ENCODE measurements at places on chromosomes 4 and X. TPM values are rescaled to one million over a fixed set of nuclear protein-coding genes. Genes with fewer than 3 reads are reported as not detected.
A peak's percentile ranks its signal among the peaks of the same experiment; 100 is the strongest.

- DNase-seq = no peak
Measured at GRCh38 chrX:14501327-14501726, 28.0 kb upstream of the GLRA2 start.

RRH gene
- not detected for total RNA-seq

- peak; percentile 58 for DNase-seq
Measured at GRCh38 chr4:99202536-99202935, 16.5 kb downstream of the ADH6 start.

CHRNA9 gene
- not detected for total RNA-seq

STARD8 gene
- total RNA-seq = 1.7 TPM

- no peak for DNase-seq
Measured at GRCh38 chrX:110172215-110172614, 145.7 kb downstream of the AMMECR1 start.

FABP2 gene
- not detected for total RNA-seq

DNA sequence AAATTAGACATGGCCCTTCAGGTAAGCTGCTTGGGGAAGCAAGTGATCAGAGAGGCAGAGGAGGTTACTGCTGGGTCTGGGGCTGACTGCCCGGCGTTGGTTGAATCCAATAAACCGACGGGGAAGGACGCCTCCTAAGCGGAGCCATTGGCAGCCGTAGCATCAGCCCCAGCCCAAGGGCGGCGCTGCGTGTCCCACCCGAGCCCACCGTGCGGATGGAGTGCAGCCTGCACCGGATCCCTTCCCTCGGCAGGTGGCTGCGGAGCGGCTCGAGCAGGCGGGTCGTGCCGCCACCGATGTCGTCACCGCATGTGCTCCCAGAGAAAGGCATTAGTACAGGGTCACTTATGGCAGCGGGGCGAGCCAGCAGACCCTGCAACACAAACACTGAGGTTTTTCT is 82.1 kb downstream of the ALPK1 start:
- DNase-seq = no peak

- DNase-seq = peak; percentile 13
Measured at GRCh38 chr4:112279882-112280315, 5.8 kb downstream of the TIFA start.

EREG gene
- 0.36 TPM for total RNA-seq

DNA sequence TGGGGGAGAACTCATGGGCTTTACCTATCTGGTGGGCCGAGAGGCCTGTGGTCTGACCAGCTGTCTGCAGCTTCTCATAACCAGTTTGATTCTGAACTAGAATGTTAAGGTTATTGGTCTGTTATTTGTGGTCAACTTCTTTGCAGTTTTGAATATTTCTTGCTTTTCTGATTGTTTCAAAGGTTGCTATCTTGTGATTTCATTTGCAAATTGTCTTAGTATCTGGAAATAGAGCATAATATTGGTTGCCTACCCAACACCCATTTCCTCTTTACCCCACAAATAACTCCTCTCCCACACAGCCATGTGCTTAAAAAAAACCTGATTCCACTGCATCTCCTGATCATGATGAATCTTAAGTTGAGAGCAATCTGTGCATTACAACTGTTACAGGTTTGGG is 39.1 kb upstream of the BMP2K start:
- no peak for DNase-seq

DNA sequence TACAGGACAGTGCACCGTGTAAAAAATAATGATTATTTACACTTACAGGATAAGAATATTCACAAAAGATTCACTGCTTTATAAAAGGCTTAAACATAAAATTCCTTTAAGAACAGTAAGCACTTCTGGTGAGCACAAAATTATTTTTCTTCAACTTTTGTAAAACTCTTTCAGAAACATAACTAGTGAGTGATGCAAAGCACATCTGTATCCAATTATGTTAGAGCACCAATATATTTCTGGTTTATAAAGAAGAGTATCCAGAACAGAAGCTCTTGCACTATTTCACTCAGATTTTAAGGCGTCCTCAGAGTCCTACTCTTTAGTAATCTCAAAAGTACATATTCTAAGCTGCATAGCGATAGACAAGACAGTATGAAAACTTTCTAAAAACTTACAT is 276.0 kb downstream of the C4orf33 start:
- no peak for DNase-seq

- DNase-seq = no peak
Measured at GRCh38 chr4:147826288-147826646, 94.4 kb downstream of the ARHGAP10 start.

- peak; percentile 66 for DNase-seq
Measured at GRCh38 chr4:4614925-4615678, 73.3 kb upstream of the STX18 start.

GPC3 gene
- total RNA-seq = not detected

SUV39H1 gene
- 6.6 TPM for total RNA-seq

- no peak for DNase-seq
Measured at GRCh38 chr4:136800248-136800647, 732.0 kb downstream of the PCDH18 start.

- DNase-seq = peak; percentile 48
Measured at GRCh38 chr4:21882051-21882839, 66.3 kb downstream of the KCNIP4 start.

CWH43 gene
- not detected for total RNA-seq

- DNase-seq = no peak
Measured at GRCh38 chrX:53481093-53481492, 46.9 kb upstream of the HSD17B10 start.

DNA sequence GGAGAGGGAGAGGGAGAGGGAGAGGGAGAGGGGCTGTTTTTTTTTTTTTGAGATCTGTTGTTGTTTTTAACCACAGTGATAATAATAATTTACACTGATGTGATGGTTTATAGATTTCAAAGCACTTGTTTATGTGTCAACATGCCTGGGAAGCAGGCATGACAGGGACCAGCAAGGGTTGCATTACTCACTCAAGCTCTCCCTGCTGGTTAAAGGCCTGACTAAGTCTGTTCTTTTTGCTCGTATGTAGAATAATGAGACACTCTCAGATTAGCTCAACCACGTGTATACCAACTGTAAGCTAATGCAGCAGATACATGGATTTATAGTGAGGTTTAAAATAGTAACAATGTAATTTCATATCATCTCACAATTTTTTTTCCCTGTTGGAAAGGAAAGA is 134.6 kb upstream of the BOD1L1 start:
- DNase-seq = peak; percentile 10

GAGE1 gene
- total RNA-seq = not detected

GPR173 gene
- total RNA-seq = 1.1 TPM

GRCh38 chr4:38328989-38329729 is 334.8 kb upstream of the KLF3 start:
- no peak for DNase-seq

DNA sequence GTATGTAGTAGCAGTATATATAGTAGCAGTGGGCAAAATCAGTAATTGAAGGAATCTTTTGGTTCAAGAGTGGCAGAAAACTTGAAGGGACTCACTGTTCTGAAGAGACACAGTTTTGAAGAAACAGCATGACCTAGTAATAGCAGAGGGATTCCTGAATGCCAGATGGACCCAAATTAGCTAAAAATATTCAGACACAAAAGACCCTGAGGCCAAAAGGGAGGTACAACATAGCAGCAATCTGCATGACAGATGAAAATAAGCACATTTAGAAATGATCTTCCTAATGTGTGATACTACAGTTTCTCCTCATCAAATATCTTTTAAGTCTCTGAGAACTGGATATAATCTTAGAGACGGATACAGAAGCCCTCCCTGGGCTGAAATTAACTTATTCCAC is 536.6 kb downstream of the PPARGC1A start:
- DNase-seq = no peak

- DNase-seq = no peak
Measured at GRCh38 chr4:112520598-112521122, 4.7 kb upstream of the NEUROG2 start.

PASD1 gene
- total RNA-seq = not detected
